Endothelial cell of umbilical vein (primary cell): ENCODE measurements at places on chromosomes 5 and 9. TPM values are rescaled to one million over a fixed set of nuclear protein-coding genes. Genes with fewer than 3 reads are reported as not detected.

DIPK1B gene
- 242 and 253 TPM in 2 replicates for total RNA-seq

GOLGA1 gene
- total RNA-seq: 14.7 and 19.9 TPM in 2 replicates

BARHL1 gene
- not detected in 2 replicates for total RNA-seq

OTP gene
- not detected in 2 replicates for total RNA-seq

ACOT12 gene
- total RNA-seq: not detected in 2 replicates

GOLPH3 gene
- 67.2 and 70.2 TPM in 2 replicates for total RNA-seq

TEX48 gene
- total RNA-seq: not detected in 2 replicates

DNA sequence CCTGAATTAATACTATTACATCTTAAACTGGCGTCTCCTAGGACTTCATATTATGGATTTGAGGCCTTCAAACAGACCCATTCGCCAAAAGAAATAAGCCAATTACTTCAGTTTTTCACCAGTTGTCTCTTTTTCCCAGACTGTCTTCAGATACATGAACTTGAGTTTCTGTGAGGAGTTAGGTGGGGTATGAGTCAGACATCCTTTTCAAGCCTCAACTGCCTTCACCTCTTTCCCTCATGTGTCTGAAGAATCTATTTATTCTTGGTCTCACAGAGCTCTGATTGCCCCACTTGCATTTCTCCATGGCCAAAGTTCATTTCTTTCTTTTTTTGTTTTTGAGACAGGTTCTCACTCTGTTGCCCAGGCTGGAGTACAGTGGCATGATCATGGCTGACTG, 12.5 kb downstream of the WNT8A start:
- DNase-seq: no peak

DNA sequence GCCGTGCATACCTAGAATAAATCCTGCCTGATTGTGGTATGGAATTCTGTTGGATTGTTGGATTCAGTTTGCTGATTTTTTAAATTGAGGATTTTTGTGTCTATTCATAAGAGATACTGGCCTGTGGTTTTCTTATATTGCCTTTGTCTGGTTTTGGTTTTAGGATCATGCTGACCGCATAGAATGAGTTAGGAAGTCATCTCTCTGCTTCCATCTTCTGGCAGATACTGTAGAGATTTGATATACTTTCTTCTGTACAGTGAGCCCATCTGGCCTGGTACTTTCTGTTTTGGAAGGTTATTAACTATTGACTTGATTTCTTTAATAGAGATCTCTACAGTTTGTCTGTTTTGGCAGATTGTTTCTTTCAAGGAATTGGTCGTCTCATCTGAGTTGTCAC, 14.7 kb downstream of the CEP72 start:
- no peak for DNase-seq

DNA sequence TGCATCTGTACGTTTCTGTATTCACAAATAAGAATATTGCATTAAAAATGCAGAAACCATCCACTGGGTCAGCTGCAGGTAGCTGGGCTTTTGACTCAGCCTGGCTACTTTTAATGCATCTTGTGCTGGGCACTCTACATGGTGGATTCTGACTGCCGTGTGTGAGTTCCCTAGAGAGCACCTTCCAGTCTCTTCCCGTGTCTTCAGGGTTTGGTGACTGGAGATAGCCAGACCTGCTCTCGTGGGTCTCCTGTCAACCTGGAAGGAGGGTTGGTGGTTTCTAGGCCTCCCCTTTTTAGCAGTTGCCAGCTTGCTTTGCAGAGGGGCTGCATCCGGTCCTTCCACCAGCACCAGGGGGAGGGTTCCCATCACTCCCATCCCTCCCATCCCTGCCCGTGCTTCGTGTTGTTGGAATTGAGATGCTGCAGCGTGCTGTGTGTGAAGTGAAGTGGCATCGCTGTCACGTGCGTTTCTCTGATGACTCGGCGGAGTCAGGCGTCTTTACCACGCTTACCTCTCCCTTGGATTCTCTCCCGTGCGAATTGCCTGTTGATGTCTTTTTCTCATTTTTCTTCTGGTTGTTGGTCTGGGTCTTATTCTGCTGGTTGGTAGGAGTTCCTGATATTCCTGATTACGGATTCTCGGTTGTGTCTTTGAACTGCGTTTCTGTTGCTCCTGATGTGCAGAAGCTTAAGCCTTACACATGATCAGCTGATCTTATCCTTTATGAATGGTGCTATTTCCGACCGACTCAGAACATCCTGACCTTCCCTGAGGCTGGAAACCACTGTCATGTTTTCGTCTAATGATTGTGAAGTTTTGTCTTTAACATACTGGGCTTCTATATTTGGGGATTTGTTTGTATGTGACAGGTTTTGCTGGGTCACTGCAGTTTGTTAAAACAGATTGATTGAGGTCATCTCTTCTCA, 16.9 kb downstream of the FBXW5 start:
- DNase-seq: no peak

- no peak for DNase-seq
Measured at GRCh38 chr9:86469476-86470250, 115.5 kb upstream of the TUT7 start.

DNA sequence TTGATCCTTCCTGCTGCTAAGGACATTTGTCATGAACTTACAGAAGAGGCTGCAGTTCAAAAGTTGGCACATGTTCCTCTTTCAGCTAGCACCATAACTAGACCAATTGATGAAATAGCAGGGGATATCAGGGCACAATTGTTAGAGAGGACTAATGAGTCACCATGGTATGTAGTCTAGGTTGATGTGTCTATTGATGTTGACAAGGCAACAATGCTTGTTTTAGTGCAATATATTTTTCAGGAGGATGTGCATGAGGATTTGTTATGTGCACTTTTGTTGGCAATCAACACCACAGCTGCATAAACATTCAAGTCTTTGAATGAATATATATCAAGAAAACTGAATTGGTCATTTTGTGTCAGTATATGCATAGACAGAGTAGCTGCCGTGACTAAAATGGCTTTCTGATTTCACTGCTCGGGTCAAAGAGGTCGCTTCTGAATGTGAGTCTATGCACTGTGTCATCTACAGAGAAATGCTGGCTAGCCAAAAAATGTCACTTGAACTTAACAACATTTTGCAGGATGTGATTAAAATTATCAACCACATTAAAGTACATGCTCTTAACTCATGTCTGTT, 68.0 kb downstream of the FGF10 start:
- DNase-seq: no peak

DNA sequence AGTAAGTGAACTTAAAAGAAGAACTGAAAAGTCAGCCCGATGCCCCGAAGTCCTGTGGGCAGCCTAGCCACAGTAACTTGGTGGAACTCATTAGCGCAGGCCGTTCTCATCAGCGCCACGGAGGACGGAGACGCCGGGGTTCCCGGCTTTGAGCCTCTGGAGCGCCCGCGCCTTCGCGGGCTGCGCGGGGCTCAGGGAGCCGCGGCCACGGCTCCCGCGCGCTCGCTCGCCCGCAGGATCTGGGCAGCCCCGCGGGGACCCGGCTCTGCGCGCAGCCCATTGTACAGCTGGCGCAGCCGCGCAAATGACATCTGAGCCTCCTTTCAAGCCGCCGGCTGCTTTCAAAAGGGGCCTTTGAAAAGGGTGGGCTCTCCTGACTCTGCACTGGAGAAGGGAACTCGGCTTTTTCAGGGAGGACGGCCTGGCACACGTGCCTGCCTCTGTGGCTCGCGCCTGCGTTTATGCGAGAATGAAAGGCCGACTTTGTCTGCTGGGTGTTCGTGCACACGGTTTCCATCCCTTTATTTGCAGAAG, 40.7 kb downstream of the TLR4 start:
- peak; percentile 19 for DNase-seq

DNA sequence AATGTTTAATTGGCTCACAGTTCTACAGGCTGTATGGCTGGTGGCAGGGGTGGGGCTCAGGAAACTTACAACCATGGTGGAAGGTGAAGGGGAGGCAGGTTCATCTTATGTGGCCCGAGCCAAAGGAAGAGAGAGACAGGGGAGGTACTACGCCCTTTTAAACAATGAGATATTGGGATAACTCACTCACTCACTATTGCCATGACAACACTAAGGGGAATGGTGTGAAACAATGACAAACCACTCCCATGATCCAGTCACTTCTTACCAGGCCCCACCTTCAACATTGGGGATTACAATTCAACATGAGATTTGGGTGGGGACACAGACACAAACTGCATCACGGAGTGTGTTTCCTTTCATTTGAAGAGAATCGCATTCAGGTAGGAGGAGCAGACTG, 220.9 kb downstream of the GADD45G start:
- DNase-seq: no peak

GRCh38 chr5:172769342-172769615, 1.7 kb downstream of the DUSP1 start:
- no peak for DNase-seq

GRCh38 chr9:80892703-80893102, 796.6 kb downstream of the TLE1 start:
- no peak for DNase-seq

DNA sequence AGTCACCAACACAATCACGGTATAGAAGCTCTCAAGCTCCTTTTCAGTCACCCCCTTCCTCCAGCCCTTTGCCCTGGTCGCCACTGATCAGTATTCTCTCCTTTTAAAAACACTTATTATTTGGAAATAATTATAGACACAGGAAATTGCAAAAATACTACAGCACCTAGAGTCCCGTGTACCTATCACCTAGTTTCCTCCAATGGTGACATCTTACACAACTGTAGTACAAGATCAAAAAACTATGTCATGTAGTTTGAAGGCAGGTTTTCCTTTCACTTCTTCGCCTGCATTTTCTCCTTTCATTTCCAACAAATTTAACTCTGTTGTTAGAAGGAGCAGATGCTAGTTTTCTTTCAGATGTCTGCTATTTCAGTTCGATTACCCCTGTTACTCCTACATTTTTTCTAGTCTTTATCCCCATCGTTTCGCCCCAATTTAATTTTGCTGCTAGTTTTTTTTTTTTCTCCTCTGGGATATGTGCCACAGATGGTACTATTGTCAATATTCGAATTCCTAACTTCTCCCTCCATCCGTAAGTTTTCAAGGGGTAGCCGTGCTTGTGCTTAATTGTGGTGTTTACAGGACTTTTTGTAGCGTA, 612 bp upstream of the ATG10 start:
- DNase-seq: no peak

DNA sequence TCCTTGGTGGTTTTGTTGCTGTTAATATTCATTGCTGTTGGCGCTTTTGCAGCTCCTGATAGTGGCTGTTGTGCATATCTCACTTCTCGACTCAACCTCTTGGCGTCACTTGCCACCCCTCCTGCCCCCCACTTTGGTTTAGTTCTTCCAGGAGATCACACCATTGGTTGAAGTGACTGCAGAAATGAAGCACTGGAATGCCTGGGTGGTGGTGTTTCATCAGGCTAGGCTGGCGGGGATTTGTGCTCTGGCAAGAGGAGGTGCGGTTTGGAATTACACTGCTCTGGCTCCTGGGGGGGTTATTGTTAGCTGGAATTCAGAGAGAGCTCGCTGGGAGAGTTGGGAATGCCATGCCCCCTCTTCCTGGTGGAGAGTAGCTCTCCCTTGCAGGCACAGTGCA, 11.5 kb downstream of the PRRC2B start:
- DNase-seq: no peak

- DNase-seq: no peak
Measured at GRCh38 chr5:89302102-89302891, 419.3 kb upstream of the MEF2C start.

DNA sequence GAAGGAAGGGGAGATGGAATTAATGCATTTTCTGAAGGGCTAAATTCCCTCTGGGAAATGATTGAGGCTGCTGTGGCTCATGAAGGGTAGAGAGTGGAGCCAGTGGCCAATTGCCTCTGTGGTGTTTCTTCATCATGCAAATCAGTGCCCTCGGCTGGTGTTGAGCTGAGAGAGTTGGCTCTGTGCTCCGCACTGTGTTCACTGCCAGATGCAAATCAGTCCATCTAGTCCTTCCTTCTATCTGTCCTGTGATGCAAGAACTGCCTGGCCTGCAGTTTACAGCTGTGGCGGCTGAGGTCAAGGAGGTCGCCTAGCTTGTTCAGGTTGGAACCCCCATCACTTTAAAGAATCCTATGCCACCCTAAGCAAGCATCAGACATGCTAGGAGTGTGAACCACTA, 6.0 kb downstream of the TMEM171 start:
- no peak for DNase-seq
